ENCODE measurements at places on chromosomes 12 and 14. TPM values are rescaled to one million over a fixed set of nuclear protein-coding genes. Genes with fewer than 3 reads are reported as not detected.
A peak's percentile ranks its signal among the peaks of the same experiment; 100 is the strongest.

- DNase-seq = no peak
Observed at GRCh38 chr14:56996721-56997399, 186.6 kb upstream of the OTX2 start.

- DNase-seq = no peak
Observed at GRCh38 chr12:90995010-90995409, 9.8 kb downstream of the EPYC start.

CCDC198 gene
- total RNA-seq = not detected

DNA sequence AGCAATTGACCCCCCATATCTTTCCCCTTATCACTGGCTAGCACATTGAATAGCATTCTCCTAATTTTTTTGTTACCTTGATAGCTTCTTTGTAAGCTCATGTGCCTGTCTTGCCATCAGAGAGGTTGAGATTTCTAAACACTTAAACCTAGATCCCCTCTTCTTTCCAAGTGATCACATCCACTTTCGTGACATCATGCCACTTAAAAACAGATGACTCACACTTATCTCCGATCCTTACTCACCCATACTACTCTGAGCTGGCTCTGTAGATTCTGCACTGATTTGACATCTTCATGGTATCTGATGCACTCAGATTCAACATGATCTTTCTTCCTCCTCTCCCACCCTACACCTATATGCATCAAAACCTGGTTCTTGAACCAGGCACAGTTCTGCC lies 10.5 kb downstream of the GPR137C start:
- DNase-seq = no peak

DNA sequence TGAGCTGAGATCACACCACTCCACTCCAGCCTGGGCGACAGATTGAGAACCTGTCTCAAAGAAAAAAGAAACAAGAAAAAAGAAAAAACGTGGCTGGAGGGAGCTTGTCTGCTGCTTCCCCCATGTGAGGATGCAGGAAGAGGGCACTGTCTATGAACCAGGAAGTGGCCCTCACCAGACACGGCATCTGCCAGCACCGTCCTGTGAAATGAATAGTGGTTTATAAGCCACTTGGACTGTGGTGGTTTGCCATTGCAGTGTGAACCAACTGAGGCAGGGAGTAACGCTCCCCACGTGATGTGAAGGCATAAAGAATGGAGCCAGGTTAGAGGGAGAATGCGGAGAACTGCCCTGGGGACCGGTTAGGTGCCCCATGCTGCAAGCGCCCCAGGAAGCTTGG lies 4.5 kb upstream of the BRF1 start:
- no peak for DNase-seq

- no peak for DNase-seq
Observed at GRCh38 chr12:72836194-72836593, 564.0 kb downstream of the TRHDE start.

GRCh38 chr12:76927170-76927784 lies 48.5 kb upstream of the CSRP2 start:
- DNase-seq = peak; percentile 82

DNA sequence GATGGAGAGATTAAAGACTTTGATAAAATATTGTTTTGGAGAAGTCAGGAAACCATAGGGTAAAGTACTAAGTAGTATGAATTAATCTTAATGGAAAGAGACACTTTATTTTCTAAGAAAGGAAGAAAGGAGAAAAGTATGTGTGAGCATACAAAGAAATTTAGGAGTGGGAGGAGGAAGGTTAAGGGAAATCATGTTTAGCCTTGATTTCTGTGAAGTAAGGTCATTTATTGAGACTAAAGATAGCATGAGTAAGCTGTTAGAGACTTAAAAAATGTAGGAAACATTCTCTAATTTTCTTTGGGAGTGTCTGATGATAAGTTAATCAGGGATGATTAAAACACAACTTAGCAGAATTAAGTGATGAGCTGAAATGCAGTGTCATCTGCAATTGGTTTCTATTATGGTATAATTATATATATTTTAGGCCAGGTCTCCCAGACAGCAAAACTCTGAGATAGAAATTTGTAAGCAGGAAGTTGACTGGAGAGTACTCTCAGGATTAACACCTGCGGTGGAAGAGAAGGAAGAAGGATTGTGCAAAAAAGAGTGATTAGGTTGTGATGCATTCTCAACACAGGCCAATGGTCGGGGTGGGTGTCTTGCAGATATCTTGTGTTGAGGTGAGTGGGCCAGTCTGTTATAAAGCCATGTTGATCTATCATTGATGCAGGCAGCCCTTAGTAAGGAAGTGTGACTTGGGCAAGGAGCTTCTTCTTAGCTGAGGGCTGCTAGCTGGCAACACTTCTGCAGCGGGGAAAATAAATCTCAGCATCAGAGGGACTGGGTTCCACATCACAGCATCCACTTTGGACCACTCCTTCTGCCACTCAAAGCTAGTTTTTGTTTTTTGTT lies 256.2 kb downstream of the AEBP2 start:
- DNase-seq = no peak

HOXC10 gene
- total RNA-seq = not detected

DNA sequence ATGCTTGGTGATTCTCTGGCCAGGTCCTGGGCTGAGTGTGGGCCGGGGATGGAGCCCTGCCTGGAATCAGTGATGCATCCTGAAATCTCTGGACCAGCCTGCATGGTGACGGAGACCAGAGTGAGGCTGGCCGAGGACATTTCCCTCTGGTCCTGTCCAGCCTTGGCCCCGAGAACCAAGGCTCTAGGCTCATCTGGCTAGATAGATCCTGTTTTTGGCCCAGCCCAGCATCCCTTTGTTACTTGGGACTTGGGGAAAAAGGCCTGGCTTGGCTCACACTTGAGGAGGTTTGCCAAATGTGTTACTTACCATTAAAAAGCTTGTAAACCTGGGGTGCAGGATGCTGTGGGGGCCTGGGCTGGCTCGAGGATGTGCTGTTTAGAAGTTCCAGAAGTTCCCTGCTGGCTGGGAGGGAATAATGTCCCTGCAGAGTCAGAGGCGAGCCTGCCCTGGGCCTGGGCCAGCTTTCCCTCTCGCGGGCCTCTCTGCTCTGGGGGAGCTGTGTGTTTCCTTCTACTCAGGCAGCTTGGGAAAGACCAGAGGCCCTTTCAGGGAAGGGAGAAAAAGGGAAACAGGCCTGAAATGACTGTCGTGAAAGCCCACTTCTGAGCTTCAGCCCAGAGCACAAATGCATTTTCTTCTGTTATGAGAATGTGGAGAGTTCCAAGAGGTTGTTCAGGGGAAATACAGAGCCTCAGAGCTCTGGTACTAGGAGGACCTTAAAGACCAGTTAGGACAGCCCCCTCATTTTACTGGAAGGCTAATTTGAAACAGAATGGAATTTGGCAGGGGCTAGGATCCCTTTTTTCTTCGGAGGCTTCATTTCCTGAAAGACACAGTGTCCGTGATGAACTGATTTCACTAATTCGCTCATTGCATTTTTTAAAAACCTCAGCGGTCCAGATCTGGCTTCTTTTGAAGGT lies 47.2 kb upstream of the CTDSP2 start:
- DNase-seq = peak; percentile 61

NDRG2 gene
- total RNA-seq = 33.5 TPM

DNA sequence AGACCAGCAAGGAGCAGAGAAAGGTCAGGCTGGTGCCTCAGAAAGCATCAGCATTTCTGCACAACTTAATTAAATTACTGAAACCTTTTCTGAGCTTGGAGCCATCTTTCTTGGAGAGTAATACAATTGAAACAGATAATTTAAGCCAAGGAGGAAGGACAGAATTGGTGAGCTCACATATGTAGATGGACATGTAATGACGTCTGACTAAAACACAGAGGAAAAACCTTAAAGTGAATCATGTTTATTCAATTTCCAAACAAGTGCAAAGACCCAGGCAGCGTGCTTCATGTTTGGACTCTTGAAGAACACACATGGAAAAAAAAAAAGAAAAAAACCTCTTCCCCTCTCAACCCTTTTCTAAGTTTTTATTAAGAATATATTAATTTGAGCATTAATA lies 19.0 kb downstream of the SUSD6 start:
- no peak for DNase-seq

- DNase-seq = no peak
Observed at GRCh38 chr14:54366736-54367735, 29.8 kb upstream of the CDKN3 start.

SLCO1A2 gene
- total RNA-seq = 6.8 TPM

DNA sequence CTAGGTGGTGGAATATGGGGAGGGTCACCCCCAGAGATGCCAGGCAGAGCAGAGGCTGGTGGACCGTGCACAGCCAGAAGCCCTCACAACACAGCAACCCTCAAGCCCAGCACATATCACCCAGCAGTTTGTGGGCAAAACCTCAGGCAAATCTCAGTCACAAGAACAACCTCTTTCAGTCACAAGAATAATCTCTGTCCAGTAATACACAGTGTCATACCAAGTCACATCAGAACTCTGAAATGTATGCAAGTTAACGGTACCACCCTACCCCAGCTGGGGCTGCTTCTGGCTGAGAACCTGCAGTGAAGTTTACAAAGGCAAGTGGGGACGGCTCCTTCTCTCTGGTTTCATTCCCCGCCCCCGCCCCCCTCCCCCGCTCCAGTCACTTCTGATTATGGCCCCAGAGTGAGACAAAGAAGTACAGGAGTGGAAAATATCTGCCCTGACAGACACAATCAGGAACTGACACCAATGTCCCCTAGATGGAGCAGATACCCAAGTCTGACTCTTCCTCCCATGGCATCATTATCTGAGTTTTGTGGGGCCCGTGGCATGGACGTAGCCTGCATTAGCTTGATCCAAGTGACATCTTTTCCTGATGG lies 480.9 kb upstream of the TMEM132C start:
- DNase-seq = no peak

DNA sequence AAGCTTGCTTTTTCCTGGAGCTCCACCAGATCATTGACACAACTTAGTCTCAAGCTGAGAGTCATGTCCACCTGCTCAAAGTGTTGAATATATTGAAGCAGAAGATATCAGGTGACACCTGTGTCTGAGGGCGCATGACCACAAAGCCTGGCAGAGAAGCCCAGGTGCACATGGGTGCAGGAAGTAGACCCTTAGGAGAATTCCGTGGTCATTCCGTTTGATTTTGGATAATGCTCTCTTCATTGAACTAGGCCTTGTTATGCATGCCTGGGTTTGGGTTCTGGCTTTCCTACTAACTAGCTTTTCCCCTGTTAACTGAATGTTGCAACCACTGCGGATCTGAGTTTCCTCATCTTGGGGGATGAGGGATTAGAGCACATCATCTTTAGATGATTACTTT lies 7.1 kb downstream of the ARHGDIB start:
- no peak for DNase-seq

GRCh38 chr14:100537446-100538350 lies 49.5 kb downstream of the BEGAIN start:
- peak; percentile 77 for DNase-seq

KRT5 gene
- total RNA-seq = not detected

GRCh38 chr14:34038358-34039057 lies 87.6 kb upstream of the EGLN3 start:
- no peak for DNase-seq

DNA sequence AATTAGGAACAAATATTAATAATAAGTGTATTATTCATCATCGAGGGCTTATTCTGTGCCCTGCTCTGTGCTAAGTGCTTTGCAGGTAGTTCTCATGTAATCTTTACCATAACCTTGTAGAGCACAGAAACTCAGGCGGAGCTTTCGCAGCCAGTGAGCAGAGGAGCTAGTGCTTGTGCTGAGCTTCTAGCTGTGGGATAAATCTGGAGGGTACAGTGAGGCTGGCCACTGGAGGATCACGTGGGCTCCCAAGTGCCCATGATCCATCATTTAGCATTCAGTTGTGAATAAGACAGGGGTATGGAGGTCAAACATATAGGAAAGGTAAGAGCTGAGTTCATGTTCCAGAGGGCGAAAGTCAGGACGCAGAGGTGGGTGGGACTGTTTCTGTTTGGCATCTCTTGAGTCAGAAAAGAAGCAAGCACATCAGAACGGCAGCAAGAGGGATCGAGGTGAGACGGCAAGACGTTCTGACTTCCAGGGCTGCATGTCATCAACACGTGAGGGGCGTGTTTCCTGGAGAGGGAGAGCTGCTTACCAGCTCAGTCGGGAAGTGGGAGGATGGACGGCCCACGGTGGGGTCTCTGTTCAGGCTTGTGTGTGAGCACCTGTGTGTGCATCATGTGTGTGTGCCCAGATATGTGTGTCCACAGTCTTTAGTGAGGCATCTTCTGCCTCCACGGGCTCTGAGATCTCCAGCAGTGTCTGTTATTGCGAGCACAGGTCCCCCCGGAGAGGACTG lies 16.8 kb upstream of the KRT80 start:
- DNase-seq = peak; percentile 29

OR6C74 gene
- total RNA-seq = not detected

Data from H7 (cell line).